ENCODE measurements at places on chromosomes 2 and 18.

DNA sequence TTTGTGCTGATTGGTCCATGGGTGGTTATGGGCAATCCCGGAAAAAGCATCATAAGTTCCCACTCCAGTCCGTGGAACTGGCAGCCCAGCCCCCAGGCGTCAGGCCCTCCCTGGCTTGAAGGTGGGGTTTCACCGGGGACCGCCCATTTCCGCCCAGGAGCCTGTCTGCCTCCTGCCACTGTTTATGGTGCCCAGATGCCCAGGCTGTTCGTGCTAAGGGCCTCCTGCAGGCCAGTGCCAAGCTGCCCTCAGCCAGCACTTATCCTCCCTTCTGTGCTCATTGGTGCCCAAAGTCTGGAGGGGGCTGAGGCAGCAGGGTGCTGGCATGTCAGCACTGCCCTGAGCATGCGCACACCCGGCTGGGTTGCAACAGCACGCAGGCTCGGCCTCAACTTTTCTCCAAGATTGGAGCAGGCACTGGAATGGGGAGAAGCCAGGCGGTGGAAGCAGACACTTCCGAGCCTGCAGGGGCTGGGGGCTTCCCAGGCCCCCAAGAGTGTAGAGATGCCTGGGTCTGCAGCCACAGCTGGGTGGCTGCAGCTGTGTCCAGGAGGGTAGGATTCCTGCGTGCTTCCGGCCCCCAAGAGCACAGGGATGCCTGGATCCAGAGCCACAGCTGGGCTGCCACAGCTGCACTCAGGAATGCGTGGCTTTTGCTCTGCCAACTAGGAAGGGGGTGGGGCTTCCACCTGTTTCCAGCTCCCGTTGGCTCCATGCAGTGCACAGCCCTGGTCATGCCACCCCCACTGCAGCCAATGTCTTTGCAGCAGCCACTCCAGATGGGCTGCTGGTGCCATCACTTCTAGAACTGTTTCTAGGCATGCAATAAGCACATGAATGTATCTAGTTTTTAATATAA lies 74.0 kb downstream of the AGPS start:
- no peak for DNase-seq

DNA sequence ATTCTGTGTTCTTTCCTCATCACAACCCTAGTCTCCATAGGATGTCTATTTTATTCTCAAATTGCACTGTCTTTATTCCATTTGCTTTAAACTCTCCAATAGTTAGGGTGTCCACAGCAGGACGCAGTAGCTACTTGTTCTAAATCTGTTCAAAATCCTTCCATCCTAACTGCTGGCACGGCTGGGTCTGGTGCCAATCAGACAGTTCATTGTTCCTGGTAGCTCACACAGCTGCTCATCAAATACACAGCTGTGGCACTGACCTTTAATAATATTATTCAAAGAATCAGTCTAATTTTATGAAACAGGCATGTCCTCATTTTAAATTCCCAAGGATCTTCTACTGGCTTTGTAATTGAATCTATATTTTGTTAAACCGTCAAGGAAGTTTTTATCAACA lies 59.7 kb upstream of the TMEFF2 start:
- no peak for DNase-seq

DNA sequence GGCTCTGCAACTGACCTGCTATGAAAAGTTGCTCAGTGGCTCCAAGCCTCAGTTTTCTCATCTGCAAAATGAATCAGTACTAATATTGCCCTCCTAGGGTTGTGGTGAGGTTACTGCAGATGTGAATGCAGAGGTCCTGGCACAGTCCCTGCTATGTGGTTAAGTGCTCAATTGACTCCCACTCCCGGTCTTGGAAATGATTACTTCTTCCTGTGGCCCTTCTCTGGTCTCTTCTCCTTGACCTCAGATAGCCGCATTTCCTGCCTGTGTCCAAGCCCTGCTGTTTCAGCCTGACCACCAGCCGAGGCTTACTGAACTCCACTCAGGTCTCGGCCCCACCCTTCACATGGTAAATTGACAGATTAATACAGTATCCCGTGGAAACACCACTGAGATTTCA lies 26.3 kb downstream of the CNGA3 start:
- DNase-seq: no peak

- DNase-seq: no peak
Observed at GRCh38 chr18:60471652-60472051, 99.1 kb upstream of the MC4R start.

DNA sequence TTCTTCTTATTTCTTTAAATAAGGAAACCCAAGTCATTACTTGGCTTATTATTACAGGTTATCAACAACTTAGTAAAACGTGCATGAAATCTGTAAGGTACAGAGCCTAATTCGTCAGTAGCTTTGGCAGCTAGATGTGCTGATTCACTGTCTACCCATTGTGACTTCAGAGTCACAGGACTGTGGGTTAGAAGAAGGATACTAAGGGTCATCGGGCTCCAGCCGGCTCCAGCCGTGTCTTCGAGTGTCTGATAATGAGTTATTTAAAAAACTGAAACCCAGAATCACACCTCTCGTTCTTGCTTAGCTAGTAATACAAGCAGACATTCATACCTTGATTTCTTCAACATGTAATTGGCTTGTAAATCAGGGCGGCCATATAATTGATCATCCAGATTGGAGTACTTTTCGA lies 170.5 kb downstream of the FMNL2 start:
- no peak for DNase-seq

DNA sequence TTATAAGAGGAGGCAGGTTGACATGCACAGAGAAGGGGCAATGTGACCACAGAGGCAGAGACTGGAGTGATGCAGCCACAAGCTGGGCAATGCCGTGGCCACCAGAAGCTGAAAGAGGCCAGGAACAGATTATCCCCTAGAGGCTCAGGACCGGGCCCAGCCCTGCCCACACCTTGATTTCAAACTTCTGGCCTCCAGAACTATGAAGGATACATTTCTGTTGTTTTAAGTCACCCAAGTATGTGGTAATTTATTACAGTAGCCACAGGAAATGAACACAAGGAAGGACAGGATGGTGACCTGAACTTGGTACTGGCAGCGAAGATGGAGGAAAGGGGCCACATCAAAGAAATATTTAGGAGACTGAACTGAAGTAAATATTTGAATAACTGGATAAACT lies 66.8 kb upstream of the RIOK3 start:
- DNase-seq: no peak

- DNase-seq: peak; percentile 75
Observed at GRCh38 chr2:98822301-98823164, 91.6 kb upstream of the MGAT4A start.

DNA sequence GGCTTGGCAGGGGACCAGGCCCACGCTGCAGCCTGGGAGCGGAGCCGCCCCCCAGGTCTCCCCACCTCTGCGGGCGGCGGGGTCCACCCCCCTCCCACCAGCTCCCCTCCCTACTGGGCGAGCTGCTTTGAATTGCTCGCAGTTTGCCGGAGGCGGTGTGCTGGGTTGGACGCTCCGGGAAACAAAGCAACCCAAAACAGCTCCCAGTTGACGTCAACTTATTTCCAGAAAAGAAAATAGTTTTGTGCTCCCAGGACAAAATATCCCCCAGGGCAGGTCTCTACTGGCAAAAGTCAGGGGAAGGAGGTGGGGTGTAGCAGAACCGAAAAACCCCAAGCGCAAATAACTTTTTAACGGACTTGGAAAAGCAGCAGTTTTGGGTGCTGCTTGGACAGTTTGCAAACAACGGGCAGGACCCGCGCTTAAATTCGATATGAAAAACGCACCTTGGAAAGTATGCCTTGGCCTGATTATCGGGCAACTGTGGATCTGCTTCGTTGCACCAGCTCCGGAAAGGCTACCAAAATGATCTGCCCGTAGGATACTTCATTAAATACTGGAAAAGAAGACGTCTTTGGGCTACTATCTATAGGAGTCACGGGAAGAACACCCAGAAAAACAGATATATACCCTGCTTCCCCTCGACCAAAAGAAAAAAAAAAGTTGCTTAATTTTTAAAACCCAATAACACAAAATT lies 2.8 kb upstream of the KCTD1 start:
- peak; percentile 65 for DNase-seq

GRCh38 chr2:14524041-14524802 lies 108.3 kb upstream of the LRATD1 start:
- no peak for DNase-seq

DNA sequence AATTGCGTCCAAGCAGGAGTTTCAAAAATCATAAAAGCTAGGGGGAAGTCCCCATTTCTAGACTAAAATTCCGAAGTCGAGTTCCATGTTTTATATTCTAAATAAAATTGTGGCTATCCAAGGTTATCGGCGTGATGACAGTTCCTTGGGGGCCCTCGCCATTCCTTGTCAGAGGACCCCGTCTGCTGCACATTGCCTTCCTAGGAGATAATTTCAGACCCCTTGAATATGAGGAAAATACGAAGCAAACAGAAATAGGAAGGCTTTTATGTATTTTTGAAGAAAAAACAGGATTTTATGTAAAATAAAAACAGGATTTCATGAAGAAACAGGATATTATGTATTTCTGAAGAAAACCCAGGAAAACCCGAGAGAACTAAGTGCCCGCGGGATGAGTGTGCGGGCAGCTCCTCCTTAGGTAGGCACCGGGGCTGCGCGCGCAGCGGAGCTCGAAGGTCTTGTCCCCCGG lies 465 bp upstream of the PLEKHA3 start:
- DNase-seq: no peak

GRCh38 chr2:64065516-64065915 lies 46.3 kb upstream of the VPS54 start:
- DNase-seq: no peak

- DNase-seq: no peak
Observed at GRCh38 chr2:209773377-209773776, 1.7 kb downstream of the UNC80 start.

DNA sequence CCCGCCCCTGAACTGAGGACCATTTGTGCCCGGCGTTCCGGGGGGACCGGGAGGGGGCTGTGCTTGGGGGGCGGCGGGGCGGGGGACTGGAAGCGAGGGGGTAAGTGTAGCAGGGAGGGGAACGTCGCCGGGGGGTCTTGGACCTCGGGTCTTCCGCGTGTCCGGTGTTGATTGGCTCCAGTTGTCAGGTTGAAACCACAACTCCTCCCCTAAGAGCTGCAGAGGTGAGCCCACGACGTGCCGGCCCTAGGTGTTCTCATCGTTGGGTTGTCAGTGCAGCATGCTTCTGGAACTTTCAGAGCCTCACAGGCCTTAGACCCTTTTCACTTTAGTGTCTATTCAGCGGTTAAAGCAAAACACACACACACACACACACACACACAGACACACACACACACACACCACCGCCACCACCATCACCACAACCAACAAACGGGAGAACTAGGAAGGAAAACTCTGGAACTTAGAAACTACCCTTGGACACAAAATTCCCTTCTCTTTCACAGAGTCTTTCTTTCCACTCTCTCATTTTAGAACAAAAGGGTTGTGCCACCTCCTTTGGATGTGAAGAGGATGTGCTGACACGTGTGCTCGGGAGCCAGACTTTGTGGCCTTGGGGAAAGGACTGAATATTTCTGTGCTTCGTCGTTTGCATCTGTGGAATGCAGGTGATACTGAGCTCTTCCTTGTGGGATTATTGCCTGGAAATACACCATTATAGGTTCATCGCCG lies 6.7 kb upstream of the DLX2 start:
- no peak for DNase-seq

DNA sequence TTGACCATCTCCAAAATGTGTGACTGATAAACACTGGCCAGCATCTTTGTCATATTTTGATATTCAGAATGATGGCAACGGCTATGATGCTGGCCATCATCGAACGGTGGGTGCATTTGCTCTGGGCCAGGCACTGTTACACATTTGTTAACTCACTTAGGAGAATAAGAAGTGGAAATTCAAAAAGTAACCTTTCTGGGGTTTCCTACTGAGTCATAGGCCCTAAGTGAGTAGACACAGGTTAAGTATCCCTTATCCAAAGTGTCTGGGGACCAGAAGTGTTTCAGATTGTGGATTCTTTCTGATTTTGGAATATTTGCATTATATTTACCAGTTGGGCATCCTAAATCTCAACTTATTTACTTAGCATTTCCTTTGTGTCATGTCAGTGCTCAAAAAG lies 64.7 kb upstream of the TMEM87B start:
- no peak for DNase-seq

- no peak for DNase-seq
Observed at GRCh38 chr2:164134336-164134735, 398.5 kb upstream of the FIGN start.

DNA sequence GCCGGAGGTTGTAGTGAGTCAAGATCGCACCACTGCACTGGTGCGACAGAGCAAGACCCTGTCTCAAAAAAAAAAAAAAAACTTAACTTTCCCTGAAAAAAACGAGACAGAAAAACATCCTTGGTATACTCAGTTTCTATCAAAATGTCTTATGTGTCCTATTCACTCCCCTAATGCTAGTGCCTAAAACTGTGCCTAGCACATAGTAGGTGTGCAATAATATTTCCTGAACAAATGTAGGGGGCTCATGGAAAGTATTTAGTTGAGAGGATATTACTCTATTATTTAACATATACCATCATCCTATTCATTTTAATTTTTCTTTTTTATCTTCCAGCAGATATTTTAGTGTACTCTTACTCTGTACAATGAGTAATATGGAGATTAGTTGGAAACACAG lies 103.7 kb upstream of the CYP20A1 start:
- DNase-seq: no peak

DNA sequence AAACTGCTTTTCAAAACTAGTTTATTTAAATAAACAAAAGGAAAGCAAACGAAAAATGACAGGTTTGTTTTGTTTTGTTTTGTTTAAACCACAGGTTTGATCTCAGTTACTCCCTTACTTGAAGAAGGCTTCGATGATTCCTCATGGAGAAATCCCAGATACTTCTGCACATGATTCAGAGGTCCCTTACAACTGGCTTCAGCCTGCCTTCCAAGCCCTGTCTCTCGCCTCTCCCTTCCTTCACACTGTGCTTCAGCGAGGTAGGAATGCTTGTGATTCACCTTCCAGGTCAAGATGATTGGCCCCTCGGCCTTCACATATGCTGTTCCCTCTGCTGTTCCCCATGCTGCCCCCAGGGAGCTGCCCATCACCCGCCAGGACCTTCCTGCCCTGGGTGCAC lies 104.1 kb upstream of the ITGA6 start:
- no peak for DNase-seq

DNA sequence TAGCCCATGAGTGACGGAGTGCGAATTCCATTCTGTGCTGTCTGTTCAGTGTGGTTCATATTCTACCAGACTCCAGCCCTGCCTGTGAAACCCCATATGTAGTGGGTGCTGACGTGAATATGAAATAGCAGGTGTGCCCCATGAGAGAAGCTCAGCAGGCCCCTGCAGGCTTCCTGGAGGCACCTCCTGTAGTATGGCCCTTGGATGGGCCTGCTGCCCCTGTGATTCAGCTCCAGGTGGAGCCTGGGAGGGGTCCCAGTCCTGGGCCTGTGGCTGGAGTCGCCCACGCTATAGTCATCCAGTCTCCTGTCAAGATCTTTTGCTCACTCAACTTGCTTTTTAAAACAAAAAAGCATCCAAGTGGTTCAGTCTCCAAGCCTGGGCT lies 125.5 kb downstream of the GLI2 start:
- peak; percentile 33 for DNase-seq

Data from sciatic nerve (tissue), 2 donors.